SIG-M5 (cell line): ENCODE measurements at places on chromosomes 11 and 22.

GRCh38 chr11:75668451-75669297 lies at the start of gene MAP6:
Gene MAP6 (minus strand): TSS chr11:75669038. CDS start chr11:75668369, 669 bp downstream.
- DNase-seq: no peak

DNA sequence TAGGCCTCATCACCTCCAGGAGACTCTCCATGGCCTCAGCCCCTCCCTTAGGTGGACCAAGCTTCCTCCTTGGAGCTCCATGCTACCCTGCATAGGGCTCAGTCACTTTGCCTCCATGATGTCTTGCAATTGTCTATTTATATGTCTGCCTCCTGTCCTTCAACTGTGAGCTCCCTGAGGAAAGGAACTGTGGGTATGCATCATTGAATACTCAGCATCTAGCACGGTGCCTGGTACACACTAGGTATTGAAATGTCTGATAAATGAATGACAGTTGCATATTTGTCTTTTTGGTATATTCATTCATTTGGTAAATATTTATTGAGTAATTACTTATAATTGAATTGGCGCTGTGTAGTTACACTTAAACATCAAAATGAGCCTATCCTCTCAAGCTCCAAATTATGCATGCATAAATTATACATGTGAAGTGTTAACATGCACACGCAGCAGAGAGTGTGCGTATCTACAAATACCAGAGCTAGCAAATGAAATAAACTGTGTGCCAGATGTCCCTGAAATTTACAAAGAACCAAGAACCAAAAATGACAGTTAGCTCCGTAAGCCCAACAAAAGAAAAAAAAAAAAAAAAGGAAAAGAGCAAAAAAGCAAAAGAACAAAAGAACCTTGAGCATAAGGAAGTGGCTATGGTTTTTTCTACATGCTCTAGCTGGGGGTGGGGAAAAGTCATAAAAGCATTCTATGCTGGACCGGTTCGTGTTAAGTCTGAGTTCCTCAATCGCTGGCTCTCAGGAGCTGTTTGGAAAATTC lies 25.2 kb downstream of the GRAP2 start:
- DNase-seq: no peak

DNA sequence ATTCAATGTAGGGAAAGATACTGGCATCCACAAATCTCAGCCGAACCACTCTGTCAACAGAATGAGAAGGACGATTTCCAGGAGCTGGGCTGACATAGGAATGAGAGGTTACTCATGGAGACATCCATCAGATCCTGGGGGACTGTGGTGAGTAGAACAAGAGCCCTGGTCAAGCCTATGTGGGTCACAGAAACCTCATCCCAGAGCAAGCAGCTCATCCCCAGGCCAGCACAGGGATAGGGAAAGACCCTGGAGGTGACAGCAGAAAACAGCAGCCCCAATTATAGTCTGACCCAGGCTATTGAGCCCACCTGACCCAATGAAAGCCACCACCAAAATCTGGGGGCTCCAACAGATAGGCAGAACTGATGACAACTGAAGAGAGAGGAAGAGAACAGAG lies 128.0 kb upstream of the SERPIND1 start:
- DNase-seq: no peak

GRCh38 chr22:36337365-36338130 lies 50.2 kb downstream of the MYH9 start:
- DNase-seq: no peak

DNA sequence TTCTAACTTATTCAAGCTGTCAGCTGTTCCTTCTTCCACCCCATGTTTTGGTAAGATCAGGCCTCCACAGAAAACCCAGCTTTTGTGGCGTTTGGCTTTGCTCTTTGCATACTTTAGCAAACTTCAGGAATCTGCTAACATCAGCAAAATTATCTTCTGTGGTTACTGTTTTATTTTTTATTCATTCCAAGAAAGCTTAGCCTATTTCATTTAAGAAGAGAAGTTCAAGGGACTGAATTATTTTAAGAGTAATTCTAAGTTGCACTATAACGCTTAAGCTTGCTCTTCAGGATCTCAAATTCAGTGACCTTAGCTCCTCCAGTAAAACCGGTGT lies 1.1 kb downstream of the JHY start:
- DNase-seq: no peak

DNA sequence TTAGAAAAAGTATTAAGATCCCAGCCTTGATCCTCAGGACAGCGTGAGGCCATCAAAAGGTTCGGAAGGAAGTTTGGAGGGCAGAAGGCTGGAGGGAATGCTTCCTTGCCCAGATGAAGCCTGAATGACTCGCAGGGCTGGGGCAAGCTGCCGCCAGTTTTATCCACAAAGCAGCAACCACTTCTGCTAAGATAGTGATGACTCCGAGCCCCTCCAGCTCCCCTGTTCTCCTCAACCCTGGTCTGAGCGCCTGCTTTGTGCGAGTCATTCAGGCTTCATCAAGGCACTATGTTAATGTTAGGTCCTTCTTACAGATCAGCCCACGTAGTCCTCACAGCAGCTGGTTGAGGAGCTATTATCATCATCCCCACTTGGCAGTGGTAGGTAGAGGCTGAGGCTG lies 158.8 kb downstream of the COMMD9 start:
- DNase-seq: no peak

DNA sequence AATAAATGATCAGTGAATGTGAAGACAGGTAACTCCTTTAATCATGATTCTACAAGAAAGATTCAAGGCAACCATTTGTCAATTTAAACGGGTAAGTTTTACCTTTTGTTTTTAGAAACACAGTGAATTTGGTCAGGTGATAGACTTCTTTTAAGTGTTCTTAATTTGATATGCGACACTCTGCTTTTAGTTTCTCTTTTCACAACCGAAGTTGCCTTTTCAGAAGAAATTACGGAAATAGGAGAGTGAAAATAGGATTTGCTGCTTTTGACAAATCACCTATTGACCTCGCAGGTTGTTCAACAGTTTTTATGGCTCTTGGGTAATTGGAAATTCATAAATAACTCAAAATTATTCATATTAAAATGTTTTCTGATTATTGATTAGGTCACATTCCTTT lies 142.1 kb downstream of the CNTN5 start:
- no peak for DNase-seq
